ENCODE measurements at places on chromosomes 11 and 22. TPM values are rescaled to one million over a fixed set of nuclear protein-coding genes. Genes with fewer than 3 reads are reported as not detected.

- no peak within 1 kb of the TSS for H3K27ac ChIP-seq
- DNase-seq = no peak
- H3K27me3 ChIP-seq = peaks cover 35% of the 10 kb centered on the region
- H3K4me3 ChIP-seq = no peak within 1 kb of the TSS
- no peaks in the 10 kb centered on the region for H3K36me3 ChIP-seq
These were observed at the start of gene VSTM5 for GRCh38 chr11:93850594-93851018. Gene VSTM5 (minus strand): TSS chr11:93850618. CDS start chr11:93850502, 116 bp downstream.

OR8D1 gene
- not detected for total RNA-seq

C11orf86 gene
- not detected for total RNA-seq

DNA sequence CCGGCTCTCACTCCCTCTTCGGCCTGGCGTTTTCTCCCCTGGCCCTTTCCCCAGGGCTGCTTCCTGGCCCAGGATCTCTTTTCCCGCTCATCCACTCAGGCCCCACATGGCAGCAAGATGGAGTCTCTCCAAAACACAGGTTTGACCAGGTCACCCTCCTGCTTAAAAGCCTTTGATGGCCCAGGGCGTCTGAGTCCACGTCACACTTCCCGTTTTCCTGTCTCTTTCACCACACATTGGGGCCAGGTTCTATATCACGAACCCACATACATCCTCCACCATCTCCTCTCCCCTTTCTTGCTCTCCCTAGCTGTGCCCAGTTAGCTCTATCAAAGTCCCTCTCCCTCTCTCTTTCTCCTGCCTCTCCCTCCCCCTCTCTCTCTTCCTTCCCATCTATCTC lies 7.8 kb upstream of the LRRC32 start:
- no peak for DNase-seq
- peaks cover 16% of the 10 kb centered on the region for H3K27me3 ChIP-seq
- no peaks in the 10 kb centered on the region for H3K36me3 ChIP-seq

- H3K27ac ChIP-seq = no peak overlapping the region
- no peaks in the 10 kb centered on the region for H3K27me3 ChIP-seq
- H3K4me3 ChIP-seq = no peak overlapping the region
- H3K36me3 ChIP-seq = no peaks in the 10 kb centered on the region
- DNase-seq = no peak
- no peaks in the 10 kb centered on the region for H3K4me1 ChIP-seq
These were observed 479.1 kb downstream of the NTM start for GRCh38 chr11:131849485-131849884.

GRCh38 chr11:123580557-123581275 lies 73.7 kb downstream of the SCN3B start:
- no peak overlapping the region for H3K27ac ChIP-seq
- peaks cover 16% of the 10 kb centered on the region for H3K4me1 ChIP-seq
- H3K4me3 ChIP-seq = no peak overlapping the region
- H3K36me3 ChIP-seq = peaks cover 6% of the 10 kb centered on the region
- no peaks in the 10 kb centered on the region for H3K27me3 ChIP-seq

GRCh38 chr22:25208328-25208727 lies 8.7 kb downstream of the CRYBB3 start:
- no peaks in the 10 kb centered on the region for H3K27me3 ChIP-seq
- H3K4me1 ChIP-seq = no peaks in the 10 kb centered on the region
- H3K36me3 ChIP-seq = no peaks in the 10 kb centered on the region
- no peak for DNase-seq
- no peak overlapping the region for H3K4me3 ChIP-seq

OR51G2 gene
- total RNA-seq = not detected

All from activated naive CD8-positive, alpha-beta T cell treated with anti-CD3 and anti-CD28 coated beads, Interleukin-2, amount 10 ng/mL, durations not matched to agents 7 days and 5 days (primary cell).